ENCODE measurements at places on chromosomes 7 and 10.

DNA sequence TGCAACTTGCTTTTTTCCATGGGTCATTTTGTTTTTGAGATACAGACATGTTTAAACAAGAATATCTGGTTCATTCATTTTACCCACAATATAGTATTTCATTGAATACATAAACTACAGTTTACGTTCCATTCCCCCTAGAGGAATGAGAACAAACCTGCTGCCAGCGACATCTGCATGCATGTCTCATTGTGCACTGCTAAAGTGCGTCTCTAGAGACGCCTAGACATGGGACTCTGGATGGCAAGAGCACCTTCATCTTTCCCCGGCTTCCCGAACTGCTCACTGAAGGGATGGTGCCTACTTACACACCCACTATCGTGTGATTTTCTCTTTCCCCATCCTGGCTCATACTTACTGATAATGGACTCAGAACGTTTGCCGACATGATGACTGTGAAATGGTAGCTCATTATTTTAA is 1.2 kb upstream of the ZNF777 start:
- DNase-seq, result no peak

GRCh38 chr10:45420453-45421192 is 46.6 kb downstream of the ALOX5 start:
- peak; percentile 34 for DNase-seq

GRCh38 chr7:93226310-93226709 is at the start of gene HEPACAM2:
HEPACAM2 (minus strand) TSS chr7:93226469.
- DNase-seq, result no peak

DNA sequence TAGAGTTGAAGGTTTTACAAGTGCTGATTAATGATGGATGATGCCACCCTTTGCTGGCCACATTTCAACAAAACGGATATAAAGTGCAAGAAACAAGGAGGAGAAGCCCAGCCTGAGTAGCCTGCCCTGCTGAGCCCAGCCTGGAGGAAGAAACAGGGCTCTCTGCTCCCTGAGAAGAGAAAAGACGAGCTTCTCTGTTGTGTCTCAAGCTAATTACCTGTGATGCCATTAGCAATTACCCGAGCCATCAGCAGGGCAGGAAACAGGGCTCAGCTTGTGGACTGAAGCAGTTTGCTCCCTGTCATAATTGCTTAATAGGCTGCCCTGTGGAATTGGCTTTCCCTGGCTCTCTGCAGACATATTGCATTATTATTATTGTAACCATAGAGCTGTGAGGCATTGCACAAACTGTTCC is 709.3 kb upstream of the AUTS2 start:
- DNase-seq, result no peak

- DNase-seq, result no peak
Observed at GRCh38 chr7:131648491-131648890, 92.1 kb upstream of the PODXL start.
